ENCODE measurements at places on chromosomes 1 and 21. TPM values are rescaled to one million over a fixed set of nuclear protein-coding genes. Genes with fewer than 3 reads are reported as not detected.

GRCh38 chr1:117760485-117760884 is 154.6 kb downstream of the TENT5C start:
- no peak for DNase-seq

GRCh38 chr1:179310291-179310690 is 16.7 kb downstream of the SOAT1 start:
- no peak for DNase-seq

DNA sequence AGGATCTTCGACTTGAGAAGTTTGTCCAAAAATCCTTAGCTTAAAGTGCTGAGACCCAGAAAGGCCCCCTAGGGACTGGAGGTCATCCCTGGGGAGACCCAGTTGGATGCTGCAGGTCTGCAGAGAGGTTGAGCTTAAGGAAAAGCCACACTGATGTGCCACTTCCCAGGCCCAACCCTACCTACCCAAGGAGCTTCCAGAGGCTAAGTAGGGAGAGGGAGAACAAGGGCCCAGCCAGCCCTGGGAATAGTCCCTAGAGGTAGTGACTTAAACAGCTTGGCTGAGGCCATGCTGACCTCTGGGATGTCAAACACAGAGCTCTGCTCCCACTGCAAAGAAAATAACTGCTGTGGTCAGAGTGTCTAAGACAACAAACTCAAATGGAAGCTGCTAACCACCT is 693.7 kb downstream of the MATN1 start:
- no peak for DNase-seq

- DNase-seq: no peak
These were observed 115.9 kb downstream of the HIVEP3 start for GRCh38 chr1:41802532-41803501.

DNA sequence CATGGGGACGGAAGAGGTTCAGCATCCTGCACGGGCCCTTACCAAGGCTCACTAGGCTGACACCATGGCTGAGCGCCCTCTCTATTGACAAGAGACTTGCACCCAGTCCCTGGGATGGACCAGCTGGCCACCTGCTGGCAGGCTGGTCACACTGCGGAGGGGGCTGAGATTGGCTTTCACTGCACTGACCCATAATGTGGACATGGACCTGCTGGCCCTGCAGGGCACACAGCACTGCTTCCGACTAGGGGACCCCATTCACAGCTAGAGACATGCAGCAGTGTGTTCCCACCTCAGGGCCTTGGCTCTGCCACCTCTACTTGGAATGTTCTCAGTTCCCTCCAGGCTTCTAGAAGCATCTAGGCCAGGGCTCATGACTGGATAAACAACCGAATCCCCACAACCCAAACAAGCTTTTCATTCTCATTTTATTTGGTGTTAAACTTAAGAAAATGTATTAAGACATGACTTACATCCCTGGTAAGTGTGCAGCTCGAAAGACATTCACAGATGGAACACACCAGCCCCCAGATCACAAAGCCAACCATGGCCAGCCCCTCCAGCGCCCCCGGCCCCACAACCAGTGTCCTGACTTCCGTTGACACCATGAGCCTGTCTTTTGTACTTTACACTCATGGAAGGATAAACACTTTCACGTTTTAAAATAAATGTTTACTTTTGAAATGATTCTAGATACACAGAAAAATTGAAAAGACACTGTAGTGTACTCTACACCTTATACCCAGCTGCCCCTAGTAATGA is 9.3 kb upstream of the SRARP start:
- no peak for DNase-seq

- DNase-seq: no peak
These were observed 11.7 kb upstream of the AK2 start for GRCh38 chr1:33048426-33048825.

DNA sequence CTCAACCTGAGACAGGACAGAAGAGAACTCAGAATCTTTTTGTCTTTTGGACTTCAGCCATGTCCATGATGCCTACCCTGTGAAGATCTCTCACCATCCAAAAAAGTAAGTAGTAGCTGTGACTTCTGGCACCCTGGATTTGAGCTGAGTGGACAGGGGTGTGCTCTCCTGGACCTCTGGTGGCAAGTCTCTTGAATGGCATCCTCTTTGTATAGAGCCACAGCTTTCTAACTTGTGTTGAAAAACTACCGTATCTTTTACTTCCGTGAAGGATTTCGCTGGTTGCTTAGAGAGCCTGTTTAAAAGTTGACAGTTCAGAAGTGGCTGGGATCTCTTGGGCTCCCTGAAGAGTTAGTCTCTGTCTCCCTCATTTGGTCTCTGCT is 1.8 kb downstream of the MFN2 start:
- DNase-seq: no peak

GRCh38 chr1:35047188-35047858 is 15.6 kb upstream of the ZMYM6 start:
- DNase-seq: no peak

- DNase-seq: no peak
These were observed 48.5 kb downstream of the GNG4 start for GRCh38 chr1:235601104-235601503.

GRCh38 chr21:36105327-36105842 is 29.5 kb upstream of the CBR3 start:
- DNase-seq: no peak

- no peak for DNase-seq
These were observed 21.2 kb downstream of the TNNT2 start for GRCh38 chr1:201356236-201356635.

- peak; percentile 94 for DNase-seq
These were observed at the start of gene ZRANB2 for GRCh38 chr1:71080739-71081696. Gene ZRANB2, minus strand, starts transcription at chr1:71081035. Its CDS starts 40 bp downstream, at chr1:71080995.

DNA sequence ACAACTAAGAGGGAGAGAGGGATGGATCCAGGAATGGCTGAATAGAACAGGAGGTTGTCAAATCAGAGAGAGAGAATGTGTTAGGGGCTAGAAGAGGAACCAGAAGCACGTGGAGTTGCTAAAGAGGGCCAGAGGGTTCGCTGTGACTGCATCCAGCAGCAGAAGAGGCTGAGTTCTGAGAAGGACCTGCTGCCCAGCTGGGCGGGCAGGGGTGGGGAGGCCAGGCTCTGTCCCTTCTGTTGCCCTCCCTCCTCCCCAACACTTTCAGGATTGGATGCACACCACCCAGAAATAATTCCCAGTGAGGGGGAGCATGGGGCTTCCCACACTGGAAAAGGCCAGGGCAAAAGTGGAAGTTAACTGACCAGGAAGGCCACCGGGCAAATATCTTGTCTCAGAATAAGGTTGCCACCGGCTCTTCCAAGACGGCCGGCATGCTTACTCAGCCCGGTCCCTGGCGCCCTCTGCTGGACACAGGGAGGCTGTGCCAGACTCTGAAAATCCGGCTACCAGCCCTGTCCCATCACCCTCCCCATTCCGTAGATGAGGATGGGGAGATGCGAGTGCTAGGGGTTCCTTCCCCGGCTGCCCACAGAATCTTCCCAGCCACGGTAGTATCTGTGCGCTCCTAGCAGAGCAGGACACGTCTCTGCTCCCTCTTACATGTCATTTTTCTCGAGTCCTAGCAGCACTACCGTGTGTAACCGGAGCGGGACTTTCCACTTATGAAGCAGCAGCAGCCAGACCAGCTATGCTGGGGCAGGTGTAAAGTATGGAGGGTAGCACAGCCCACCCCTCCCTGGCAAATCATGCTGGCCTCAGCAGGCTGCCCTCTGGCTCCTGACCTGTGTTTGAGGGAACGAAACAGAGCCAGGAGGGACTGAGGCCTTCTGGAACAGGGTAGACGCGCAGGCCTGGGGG is 46.8 kb upstream of the A3GALT2 start:
- DNase-seq: no peak

DNA sequence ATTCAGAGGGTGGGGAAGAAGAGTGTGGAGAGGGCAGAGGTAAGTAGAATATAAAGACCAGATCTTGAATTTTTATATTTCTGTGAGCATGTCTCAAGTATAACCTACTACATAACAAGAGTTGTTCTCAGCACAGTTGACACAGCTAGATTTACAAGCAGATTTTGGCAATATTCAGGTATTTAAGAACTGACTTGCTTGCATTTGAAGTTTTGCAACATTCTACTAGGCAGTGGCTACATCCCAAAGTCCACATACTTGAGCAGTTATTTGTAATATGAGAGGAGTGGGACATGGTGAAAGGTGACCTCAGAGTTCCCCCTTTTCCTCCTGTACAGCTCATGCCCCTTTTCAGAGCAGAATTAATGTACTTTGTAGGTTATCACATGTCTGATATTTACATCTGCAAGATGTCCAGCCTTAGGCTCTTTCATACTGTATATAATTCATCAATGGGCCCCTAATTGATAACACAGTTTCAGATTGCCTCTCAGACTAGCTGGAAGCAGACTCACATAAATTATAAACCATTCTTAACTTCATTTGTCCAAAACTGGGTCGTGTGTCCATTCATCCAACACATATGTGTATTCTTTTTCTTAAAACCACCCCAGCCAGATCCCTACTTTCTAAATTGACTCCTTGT is 136.7 kb upstream of the RAVER2 start:
- peak; percentile 21 for DNase-seq

DNA sequence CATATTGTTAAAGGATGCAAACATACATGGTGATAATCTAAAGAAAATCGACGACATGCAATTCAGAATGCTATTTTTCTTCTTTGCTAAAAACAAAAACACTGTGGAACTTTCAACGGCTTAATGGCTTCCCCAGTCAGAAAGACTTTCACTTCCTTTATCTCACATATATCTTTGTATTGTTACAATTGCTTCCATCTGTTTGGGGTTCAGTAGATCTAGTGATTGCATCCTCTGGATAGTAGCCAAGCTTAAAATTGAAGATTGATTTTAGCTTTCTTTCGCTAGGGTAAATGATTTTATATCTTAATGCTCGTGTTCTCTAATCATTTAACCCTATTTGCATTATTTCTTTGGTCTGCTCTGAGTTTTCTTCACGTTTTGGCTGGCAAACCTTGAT is 31.8 kb upstream of the ADAMTS1 start:
- DNase-seq: no peak

- DNase-seq: no peak
These were observed 46.4 kb upstream of the CDC42BPA start for GRCh38 chr1:227364657-227365056.

DNA sequence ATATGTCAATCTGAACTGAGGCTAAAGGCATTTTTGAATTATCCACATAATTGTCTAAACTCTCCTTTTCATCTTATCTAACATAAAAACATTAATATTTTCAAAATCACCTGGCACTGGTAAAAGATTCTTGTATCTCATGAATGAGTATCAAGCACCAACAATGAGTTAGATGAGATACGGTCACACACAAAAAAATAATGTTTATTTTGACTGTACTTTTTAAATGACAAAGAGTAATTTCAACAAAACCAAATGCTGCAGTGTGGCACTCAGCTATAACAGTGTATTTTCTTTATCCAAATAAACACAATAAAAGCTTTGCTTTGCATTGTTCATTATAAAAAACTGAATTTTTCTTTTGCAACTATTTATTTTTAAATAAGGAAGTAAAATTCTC is 59.5 kb downstream of the EIF4G3 start:
- DNase-seq: no peak

GRCh38 chr1:66532798-66533783 is 862 bp upstream of the SGIP1 start:
- peak; percentile 31 for DNase-seq

DNA sequence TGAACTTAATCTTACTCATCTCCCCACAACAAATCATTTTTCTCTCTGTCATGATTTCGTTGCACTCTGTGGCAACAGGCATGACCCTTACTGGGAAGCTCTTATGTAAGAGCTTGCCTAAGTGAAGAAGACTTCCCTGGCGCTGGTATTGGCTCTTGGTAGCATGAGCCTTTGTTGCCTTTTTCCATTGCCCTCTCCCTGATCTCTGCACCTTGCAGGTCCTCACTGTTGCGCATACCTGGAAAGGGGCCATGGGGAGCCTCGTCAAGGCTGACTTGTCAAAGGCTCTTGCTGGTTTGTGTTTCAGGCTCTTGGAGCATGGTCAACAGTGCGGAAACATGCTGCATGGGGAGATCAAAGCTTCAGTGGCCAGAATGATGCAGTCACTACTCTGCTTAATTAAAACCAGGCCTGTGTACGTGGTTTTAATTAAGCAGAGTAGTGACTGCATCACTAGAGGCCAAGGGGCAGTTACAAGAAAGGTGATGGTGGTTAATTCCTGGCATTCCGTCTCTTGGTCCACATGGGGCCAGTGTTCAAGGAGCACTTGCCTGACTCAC is 141.3 kb downstream of the SPATA46 start:
- no peak for DNase-seq

DNA sequence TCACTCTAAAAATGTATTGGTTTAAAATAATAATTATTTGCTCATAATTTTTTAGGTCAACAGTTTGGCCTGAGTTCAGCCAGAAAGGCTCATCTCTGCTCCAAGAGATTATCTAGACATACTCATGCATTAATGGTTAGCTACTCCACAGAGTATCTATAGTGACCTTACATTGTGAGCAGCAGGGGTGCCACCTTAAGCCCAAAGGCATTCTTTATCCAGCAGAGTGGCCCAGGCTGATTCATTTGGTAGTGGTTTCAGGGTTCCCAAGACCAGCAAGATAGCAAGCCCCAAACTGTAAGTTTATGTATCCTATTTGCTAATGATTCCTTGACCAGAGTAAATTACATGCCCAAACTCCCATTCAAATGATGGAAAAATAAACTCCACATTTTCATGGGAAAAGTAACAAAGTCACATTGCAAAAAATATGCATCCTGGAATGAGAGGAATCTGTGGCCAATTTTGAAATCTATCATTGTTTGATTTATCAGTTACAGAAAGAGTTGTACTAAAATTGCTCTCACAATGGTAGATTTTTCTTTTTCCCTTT is 182.6 kb upstream of the KCNK2 start:
- no peak for DNase-seq

DNA sequence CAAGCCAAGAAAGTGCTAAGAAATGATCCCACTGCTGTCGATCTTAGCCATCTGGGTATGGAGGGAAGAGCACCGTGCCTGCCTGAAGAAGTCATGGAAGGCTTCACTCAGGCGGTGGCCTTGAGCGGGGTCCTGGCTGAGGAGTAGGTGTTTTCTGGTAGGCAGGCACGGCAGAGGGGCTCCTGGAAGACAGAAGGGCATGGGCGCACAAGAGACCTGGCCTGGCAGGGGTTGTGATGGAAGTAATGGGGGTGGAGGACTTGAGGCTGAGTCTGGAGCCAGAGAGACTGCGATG is 185.1 kb downstream of the KAZN start:
- DNase-seq: no peak

- DNase-seq: no peak
These were observed 87.5 kb upstream of the RUNX3 start for GRCh38 chr1:25017436-25018109.

GRCh38 chr1:227068883-227069282 is 128.8 kb downstream of the COQ8A start:
- DNase-seq: no peak

SIM2 gene
- total RNA-seq: 0.63 TPM

TMEM269 gene
- not detected for total RNA-seq

FCER1G gene
- total RNA-seq: 15.9 TPM

FCRL6 gene
- total RNA-seq: not detected

GAS5 gene
- total RNA-seq: 317 TPM

ASCL5 gene
- total RNA-seq: not detected

MTARC1 gene
- total RNA-seq: 12.2 TPM

C1orf105 gene
- total RNA-seq: 2.9 TPM

FCRL4 gene
- total RNA-seq: not detected

GJA8 gene
- total RNA-seq: not detected

COL8A2 gene
- total RNA-seq: 11.7 TPM

PTGER3 gene
- 36.0 TPM for total RNA-seq

HSD3B2 gene
- total RNA-seq: not detected

TPM3 gene
- 180 TPM for total RNA-seq

OR2M3 gene
- not detected for total RNA-seq

CNN3 gene
- total RNA-seq: 350 TPM

SMIM1 gene
- total RNA-seq: not detected

TGFBR3 gene
- 94.8 TPM for total RNA-seq

GPR37L1 gene
- 0.05 TPM for total RNA-seq

HES3 gene
- not detected for total RNA-seq

EFNA1 gene
- total RNA-seq: 31.1 TPM

SLC26A9 gene
- not detected for total RNA-seq

PPM1J gene
- total RNA-seq: 0.37 TPM

SMCP gene
- total RNA-seq: not detected
